ENCODE measurements at places on chromosomes 12 and 14.

DNA sequence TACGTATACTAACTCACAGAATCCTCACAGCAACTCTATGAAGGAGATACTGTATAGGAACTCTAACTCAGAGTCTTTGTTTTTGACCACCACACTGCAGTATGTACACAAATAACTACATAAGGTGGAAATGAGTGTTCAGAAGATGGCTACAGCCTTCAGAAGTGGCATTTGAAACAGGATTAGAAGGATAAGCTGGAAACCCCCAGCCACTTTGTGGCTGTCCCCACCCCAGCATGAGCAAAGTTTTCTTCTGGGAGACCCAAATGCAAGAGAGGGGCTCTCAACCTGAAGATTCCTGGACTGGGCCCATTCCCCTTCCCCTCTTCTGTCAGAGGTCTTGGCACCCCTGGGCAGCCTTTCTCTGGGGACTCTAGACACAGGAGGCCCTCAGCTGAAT lies 43.2 kb upstream of the PNMA1 start:
- no peak for DNase-seq

GRCh38 chr12:10293151-10293550 lies 14.5 kb upstream of the KLRD1 start:
- DNase-seq = no peak

GRCh38 chr12:27013611-27014084 lies 536 bp downstream of the TM7SF3 start:
- DNase-seq = no peak

DNA sequence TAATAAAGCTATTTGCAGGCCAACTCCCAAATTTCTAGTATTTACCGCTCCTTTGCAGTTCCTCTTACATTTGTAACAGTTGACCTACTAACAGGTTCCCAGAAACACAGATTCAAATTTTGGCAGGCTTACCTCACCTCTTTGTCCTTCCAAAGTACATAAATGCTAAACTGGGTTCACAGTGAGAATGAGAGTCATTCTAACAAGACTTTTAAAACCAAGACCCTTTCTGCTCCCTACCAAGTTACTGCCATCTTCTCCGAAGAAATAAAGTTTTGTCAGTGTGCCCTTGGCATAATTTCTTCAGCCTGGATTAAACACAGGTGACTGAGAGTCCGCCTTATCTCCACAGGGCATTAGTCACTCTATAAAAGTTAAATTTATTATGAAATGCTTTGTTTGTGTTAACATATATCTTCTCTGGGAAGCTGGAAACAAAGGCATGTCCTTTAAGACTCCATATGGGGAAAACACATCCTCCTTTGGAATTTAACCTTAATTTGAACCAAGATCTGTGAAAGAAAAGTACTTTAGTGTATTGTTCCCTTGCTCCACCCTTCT lies 28.2 kb downstream of the FOXA1 start:
- DNase-seq = no peak

DNA sequence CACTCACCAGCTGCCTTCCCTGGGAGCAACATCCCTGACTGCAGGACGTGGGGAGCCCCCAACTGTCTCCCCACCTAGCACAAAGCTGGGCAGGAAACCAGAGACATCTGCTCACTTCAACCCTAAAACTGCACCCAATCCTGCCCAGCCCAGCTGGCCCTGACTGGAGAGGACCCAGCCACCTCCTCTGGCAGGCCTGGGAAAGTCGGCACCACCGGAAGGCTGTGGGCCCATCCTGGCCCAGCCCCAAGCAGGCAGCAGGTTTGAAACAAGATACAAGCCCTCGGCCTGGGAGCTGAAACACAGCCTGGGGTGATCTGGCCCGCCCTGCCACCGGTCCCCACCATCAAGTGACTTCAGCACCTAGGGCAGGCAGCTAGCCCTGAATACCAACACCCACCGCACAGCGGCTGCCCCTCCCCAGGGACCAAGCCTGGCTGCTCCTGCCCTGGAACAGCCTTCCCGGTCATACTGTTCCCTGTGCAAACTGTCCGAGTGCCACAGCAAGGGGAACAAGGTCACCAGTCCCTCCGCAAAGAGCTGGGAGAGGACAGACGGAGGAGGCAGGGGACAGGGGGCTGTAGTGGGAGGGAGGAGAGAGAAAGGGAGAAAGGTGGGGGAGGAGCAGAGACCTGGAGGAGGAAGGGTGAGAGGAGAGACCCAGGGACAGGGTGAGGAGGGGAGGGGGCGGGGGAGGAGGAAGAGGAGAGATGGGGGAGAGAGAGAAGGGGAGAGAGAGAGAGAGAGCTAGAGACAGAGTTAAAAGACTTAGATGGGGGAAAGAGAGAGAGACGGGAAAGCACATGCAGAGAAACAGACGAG lies 115.7 kb downstream of the RFLNA start:
- no peak for DNase-seq

GRCh38 chr12:54412348-54412747 lies 6.7 kb downstream of the ITGA5 start:
- DNase-seq = no peak

Data from GM12892 (cell line).